Stimulated activated CD4-positive, alpha-beta T cell treated with anti-CD3 and anti-CD28 coated beads, Interleukin-1b, Interleukin-23, amount 100 ng/mL, for 4 hours (primary cell): ENCODE measurements at places on chromosomes 13 and 19.

DNA sequence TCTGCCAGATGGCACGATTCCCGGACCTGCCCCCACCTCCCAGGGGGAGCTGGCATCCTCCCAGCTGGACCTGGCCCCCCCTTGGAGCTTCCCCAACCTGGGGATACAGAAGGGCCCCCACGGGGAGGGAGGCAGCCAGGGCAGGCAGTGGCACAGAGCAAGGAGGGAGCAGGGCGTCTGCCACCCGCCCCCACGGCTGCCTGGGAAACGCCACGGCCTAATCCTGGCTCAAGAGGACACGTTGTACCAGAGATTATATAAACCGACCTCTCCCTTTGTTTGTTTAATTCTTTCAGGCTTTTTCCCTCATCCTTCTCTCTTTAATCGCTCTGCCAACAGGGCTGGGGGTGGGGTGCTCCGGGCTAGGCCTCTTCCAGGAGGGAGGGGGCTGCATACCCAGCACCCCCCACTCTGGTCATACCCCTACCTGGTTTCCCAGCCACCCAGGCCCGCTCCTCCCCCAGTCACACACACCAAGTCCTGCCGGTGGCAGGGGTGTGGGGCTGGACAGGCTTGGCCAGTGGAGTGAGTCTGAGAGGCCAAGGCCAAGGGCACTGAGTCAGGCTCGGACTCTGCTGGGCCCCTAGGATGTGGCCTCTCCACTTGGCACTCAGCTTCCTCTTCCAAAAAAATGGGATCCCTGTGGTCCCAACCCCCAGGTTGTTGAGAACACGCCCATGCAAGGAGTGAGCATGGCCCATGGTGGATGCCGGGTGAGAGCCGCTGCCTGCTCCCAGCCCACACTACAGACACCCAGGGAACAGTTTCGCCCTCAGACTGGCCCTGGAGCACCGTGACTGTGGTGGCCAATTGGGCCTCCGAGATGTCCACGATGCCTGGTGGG, 29.5 kb upstream of the NFIC start:
- no peak for DNase-seq

- no peak for DNase-seq
Observed at GRCh38 chr19:390386-391206, 18.4 kb downstream of the C2CD4C start.

DNA sequence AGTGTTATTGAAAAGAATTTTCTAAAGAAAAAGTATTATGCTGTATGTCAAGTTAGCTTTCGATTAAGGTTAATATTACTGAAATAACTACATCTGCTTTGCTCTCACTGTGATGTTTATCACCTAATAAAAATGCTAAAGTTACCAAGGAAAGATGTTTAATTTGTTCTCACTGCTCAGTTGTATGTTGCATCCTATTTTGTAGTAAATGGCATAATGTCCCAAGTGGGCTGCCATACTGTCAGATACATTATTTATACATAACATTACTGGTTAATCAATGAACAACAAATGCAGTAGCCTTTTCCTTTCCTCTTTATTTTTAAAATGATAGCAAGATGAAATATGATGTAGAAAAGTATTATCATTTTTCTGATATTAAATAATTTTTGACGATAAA, 226.3 kb upstream of the DACH1 start:
- DNase-seq, result no peak

GRCh38 chr13:73661687-73662425, 472.3 kb downstream of the KLF12 start:
- DNase-seq, result no peak

DNA sequence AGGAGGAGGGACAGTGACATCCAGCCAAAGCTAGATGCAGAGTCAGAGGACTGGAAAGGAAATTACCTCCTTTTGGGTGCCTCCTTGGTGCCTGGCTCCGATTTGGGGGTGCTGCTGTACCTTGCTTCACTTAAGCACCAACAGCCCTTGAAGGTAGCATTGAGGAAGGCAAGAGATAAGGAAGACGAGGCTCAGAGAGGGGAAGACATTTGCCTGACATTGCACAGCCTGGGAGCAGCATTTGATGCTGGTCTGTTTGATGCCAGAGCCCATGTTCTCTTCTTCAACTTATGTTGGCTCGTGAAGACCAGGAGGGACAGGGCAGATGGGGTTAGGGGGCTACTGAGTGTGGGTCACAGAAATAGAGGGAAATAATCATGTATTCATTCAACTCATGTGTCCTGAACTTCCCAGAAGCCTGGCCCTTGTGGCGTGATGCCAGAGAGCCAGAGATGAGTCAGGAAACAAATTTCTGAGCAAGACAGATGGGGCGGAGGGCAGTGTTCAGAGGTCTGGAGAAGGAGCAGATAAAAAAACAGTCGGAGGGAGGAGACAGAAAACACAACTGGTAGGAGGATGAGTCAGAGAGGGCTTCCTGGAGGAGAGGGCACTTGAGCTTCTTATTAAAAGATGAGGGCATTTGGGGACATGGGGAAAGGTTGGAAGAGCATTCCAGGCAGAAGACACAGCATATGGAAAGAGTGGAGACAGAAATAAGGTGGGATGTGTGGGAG, 3.0 kb upstream of the C19orf81 start:
- DNase-seq, result no peak

DNA sequence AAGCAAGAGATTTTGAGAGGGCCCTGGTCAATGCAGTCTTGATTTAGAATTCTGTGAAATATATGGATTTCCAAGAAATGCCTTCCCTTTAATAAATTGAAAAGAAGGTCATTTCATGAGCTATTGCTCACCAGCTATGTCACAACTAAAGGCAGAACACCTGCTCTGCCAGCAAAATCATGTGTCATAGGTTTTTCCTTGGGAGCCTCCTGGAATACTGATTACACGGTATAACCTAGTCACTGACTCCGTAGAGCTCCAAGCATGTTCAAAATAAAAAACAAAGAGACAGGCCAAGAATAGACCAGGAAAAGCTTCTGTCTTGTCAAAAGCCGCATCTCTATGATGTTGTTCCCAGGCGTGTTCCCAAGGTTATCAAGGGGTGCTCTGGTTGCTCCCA, 45.5 kb downstream of the HSPH1 start:
- no peak for DNase-seq

DNA sequence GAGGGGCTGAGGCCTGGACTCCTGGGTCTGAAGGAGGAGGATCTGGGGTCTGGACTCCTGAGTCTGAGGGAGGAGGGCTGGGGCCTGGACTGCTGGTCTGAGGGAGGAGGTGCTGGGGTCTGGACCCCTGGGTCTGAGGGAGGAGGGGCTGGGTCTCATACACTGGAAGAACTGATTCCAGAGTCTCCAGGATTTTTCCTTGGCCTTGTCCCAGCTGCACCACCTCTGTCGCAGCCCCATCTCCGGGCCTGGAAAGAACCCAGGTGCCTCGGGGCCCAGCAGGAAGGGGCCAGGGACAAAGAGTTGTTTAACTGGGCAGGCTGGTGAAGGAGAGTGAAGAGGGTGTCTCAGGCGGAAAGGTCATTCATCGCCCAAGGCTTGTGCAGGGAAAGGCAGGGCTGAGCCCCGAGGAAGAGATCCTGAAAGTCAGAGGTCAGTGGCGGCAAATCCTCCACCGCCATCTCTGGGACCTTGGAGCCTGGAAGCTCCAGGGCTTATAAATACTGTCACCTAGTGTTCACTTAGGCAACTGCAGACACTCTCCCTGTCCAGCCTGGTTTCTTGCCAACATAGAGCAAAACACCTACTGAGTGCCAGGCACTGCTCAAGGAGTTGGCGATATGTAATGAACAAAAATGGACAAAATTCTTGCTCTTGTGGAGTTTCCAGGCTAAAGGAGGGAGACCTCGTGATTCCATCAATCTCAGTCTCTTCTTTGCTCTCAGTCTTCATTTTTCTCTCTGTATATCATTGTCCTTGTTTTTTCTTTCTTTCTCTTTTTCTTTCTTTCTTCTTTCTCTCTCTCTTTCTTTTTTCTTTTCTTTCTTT, 4.4 kb upstream of the KCNN4 start:
- no peak for DNase-seq

DNA sequence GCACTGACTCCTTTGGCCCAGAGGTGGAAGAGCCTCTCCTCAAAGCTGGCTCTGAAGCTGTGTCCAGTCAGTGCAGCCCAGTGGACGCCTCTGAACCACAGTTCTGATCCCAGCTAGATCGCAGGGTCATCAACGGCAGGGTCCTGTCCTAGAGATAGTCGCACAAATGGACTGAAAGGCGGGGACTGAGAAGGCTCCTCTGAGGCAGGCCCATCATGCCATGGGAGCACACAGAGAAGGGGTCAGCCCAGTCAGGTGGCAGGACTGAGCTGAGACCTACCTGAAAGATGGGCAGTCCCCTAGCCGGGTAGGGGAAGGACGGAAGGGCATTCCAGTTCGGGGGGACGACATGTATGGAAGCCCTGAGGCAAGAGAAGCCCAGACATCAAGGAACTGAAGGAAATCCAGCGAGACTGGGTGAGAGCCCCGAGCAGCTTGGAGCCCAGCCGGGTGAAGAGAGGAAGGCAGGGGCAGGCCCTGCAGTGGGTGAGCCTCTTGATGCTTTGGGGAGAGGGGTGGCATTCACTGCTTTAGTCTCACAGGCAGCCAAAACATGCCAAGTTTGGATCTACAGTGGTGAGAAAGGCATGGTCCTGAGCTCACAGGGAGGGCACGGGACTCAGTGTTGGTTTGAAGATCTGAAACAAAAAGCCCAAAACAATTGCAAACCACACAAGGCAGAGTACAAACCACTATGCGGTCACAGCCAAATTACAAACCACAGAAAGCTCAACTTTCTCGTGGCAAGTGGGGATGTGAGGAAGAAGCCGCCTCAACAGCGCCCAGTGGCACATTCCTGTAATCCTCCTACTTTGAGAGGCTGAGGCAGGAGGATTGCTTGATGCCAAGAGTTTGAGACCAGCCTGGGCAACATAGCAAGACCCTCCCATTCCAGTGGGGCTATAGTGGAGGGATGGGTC, 10.0 kb downstream of the CALM3 start:
- no peak for DNase-seq

DNA sequence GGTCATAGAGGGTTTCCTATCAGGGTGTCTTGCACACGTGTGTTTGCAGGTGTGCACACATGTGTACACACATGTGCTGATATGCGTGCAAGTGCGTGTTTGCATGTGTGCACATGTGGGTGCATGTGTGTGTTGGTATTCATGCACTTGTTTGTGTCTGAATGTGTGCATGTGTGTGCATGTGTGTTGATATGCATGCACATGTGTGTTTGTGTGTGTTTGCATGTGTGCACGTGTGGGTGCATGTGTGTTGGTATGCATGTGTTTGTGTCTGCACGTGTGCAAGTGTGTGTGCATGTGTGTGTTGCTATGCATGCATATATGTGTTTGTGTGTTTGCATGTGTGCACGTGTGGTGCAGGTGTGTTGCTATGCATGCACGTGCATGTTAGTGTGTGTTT, 150.5 kb downstream of the SOX1 start:
- no peak for DNase-seq

GRCh38 chr13:44072536-44072935, 192.8 kb downstream of the LACC1 start:
- no peak for DNase-seq

DNA sequence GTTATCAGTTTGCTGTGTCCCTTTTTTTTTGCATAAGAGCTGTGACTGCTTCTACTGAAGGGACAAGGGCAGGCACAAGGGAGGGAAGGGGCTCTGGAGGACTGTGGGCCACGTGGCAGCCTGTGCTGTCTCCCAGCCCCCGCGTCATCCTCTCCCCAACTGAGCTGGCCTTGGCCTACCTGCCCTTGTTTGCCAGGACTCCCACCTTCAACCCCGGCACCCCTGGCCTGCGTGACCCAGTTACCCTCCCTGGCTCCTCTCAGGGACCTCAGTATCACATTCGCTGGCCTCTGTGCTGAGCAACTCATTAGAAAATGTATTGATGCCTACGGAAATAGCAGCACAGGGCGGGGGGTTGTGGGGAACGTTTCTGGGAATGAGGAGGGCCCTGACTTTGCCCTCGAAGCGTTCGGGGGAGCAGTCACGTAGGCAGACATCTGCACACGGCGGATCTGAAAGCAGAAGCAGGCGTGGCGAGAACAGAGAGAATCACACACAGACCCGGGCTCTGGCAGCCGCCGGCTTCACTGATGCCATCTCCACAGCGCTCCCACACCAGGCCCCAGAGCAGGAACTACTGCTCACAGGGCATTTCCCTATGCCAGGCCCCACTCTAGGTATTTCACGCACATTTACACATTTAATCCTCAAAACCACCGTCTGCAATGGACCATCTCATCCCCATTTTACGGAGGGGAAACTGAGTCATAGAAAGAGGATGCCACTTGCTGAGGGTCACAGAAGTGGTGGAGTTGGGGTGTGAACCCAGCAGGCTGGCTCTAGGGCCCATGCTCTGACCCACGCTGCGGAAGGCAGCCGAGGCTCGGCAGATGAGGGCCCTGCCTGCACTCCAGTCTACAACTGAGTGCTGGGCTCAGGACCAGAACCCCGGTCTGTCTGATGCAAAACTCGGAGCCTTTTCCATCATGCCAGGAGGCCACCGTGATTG, 5.7 kb upstream of the ATF5 start:
- DNase-seq, result no peak

DNA sequence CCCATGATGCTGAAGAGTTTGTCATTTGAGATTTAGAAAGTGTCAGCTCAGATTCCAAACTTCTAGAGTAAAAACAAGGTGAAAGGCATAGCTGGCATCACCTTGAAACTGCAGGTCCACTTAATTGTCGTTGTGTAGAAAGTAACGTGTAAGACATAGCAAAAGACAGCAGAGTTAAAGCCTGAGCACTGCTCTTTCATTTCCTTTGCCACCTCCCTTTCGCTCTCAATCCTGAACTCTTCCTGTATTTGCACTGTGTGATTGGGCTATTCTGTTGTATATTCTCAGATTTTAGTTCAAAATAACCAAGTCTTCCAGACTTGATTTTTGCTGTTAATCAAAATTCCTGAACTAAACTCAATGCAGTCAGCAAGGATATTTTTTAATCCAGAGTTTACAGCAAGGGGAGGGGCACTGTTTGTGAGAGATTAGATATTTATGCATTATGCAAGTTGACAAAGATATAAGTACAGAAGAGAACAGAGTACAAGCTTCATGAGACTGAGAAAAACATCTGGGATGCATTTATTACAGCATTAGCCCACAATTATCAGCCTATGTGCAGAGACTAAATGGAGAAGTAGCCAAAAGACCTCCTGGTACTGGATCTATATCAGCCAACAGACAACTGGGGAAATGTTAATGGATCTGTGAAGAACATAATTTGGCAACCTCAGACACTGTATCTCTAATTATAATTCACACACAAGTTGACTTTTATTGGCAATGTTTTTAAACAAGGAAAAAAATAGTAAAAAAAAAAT, 328.6 kb downstream of the SUCLA2 start:
- DNase-seq, result no peak

DNA sequence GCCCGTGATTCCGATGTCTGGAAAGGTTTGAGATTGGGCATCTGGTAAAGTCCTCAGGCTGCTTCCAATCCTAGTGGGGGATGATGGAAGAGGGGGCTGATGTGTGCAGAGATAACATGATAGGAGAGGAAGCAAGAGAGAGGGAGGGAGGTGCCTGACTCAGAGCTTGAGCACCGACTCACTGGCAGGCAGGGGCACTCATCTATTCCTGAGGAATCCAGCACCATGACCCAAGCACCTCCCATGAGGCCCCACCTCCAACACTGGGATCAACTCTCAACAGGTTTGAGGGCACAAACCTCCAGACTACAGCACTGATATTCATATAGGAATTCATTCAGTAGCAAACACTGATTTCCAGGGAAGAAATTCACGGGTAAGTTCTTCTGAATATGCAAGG, 5.6 kb upstream of the SIGLEC9 start:
- DNase-seq, result no peak

- DNase-seq, result no peak
Observed at GRCh38 chr19:410243-410781, 1.4 kb upstream of the C2CD4C start.
